Right ventricle myocardium inferior (tissue), 1 donor: ENCODE measurements at places on chromosomes 2 and 18. TPM values are rescaled to one million over a fixed set of nuclear protein-coding genes. Genes with fewer than 3 reads are reported as not detected.

Gene TRMT61B
- 24.6 TPM for total RNA-seq

Gene DNAH6
- total RNA-seq = 0.05 TPM

Gene RAB3GAP1
- total RNA-seq = 50.1 TPM

Gene TPO
- total RNA-seq = 5.2 TPM

Gene CYTIP
- total RNA-seq = 1.7 TPM

Gene ODC1
- total RNA-seq = 37.2 TPM

Gene ANKRD39
- total RNA-seq = 17.4 TPM

Gene DNAH7
- total RNA-seq = 0.05 TPM

Gene ACAA2
- total RNA-seq = 441 TPM

Gene C1QL2
- total RNA-seq = not detected

Gene DOK6
- 6.3 TPM for total RNA-seq

Gene DES
- total RNA-seq = 13,356 TPM

Gene TUBA4B
- total RNA-seq = not detected

Gene UGT1A10
- total RNA-seq = not detected

Gene CYP27C1
- total RNA-seq = 0.05 TPM

Gene MPP4
- total RNA-seq = not detected
